ENCODE measurements at places on chromosomes 4 and X. TPM values are rescaled to one million over a fixed set of nuclear protein-coding genes. Genes with fewer than 3 reads are reported as not detected.
A peak's percentile ranks its signal among the peaks of the same experiment; 100 is the strongest.

DNA sequence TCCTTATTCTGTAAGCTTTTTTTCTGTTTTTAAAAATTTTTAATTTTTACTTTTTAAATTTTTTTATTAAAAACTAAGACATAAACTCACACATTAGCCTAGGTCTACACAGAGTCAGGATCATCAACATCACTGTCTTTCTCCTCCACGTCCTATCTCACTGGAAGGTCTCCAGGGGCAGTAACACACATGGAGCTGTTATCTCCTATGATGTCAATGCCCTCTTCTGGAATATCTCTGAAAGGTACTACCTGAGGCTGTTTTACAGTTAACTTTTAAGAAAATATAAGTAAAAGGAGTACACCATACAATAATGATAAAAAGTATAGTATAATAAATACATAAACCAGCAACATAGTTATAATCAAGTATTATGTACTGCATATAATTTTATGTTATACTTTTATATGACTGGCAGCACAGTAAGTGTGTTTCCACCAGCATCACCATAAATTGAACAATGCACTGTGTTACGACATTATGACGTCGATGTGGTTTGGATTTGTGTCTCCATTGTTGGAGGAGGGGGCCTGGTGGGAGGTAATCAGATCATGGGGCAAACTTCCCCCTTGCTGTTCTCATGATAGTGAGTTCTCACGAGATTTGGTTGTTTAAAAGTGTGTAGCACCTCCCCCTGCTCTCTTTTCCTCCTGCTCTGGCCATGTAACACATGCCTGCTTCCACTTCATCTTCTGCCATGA is 21.3 kb downstream of the IL15 start:
- DNase-seq = no peak

- DNase-seq = peak; percentile 30
Observed at GRCh38 chr4:86891762-86892635, at the start of gene C4orf36. Gene C4orf36 (minus strand): TSS chr4:86892422. CDS start chr4:86891520, 902 bp downstream.

- no peak for DNase-seq
Observed at GRCh38 chrX:119726900-119727555, 31.4 kb upstream of the SOWAHD start.

- no peak for DNase-seq
Observed at GRCh38 chr4:139768896-139769295, 103.3 kb downstream of the MGST2 start.

- no peak for DNase-seq
Observed at GRCh38 chrX:24426921-24427746, 38.0 kb upstream of the PDK3 start.

DNA sequence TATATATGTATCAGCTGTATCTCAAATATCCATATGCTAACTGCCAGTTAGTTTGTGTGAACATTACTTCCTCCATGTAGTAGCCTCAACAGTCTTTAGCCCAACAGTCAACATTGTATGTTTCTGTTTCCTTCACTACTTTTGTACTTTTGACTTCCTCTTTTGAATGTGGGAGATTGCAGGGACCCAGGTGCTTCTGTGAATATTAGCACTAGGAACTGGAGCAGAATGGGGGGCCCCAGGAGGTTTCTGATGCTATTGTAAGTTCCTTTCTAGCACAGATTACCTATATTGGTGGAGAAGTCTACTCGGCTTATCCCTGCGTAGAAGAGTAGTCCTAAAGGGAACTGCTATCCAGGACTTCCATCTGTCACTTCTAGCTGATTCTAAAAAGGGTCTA is 2.3 kb downstream of the PLAC8 start:
- no peak for DNase-seq

- DNase-seq = no peak
Observed at GRCh38 chrX:125998432-125998831, 167.7 kb downstream of the DCAF12L2 start.

DNA sequence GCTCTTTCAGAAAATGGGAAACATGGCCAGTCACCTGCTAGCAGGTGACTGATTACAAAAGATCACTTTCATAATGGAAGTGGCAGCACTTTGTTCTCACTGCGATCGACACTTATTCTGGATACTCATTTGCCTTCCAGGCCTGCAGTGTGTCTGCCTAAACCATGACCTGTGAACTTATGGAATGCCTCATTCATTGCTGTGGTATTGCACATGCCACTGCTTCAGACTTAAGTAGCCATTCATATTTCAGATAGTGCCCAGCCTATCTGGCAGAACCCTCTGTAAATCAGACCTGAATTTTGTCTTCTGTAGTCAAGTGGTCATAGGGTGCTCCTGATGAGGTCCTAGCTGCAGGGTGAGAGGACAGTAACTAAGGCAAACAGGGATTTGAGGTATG is 23.3 kb upstream of the MGST2 start:
- DNase-seq = no peak

DNA sequence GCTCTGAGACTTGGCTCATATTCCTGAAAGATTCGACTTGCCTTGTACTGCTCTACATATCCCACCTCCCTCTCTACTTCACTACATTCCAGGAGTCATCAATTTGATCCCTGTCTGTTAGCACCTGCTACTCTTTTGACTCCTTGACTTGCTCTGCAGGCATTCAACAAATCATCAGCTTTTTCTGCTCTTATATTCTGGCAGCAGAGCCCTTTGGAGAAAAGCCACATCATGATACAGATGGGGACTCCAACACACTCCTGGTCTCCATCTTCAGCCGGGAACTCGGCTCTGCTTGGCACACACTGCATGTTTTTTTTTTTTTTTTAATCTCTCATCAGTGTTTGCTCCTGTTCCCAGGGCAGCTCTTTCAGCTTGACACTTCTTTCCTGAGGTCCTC is 293.2 kb upstream of the LCORL start:
- DNase-seq = no peak

DNA sequence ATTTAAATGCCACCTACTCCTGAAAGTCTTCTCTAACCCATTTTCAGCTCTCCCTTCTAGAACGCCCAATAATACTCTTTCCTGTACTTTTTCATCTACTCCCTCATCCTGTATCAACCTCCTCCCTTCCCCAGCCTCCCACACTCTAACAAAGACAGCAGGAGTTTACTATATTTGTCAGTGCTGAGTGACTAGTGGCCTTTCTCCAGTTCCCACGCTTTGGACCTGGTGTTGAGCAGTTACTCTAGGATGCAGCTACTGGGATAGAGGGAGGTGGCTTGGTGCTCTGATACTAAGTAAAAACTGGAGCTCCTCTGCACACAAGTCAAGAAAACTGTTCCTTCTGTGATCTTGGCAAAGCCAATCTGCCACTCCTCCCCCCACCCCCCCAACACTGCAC is 36.1 kb upstream of the KLHL13 start:
- DNase-seq = no peak

DNA sequence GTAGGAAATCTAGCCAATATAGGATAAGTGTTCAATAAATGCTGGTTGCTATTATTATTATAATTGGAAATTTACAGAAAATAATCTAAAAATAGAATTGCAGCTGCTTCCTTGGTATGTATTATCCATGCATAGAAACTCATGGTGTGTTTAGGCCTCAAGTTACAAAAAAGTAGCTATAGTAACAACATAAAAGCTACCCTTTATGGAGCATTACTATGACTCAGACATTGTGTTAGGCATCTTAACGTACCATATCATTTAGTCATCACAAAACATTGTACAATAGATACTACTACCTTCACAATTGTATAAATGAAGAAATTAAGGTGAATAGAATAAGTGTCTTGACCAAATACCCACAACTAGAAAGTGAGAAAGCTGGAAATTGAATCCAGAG is 126.9 kb upstream of the NRK start:
- DNase-seq = no peak

DNA sequence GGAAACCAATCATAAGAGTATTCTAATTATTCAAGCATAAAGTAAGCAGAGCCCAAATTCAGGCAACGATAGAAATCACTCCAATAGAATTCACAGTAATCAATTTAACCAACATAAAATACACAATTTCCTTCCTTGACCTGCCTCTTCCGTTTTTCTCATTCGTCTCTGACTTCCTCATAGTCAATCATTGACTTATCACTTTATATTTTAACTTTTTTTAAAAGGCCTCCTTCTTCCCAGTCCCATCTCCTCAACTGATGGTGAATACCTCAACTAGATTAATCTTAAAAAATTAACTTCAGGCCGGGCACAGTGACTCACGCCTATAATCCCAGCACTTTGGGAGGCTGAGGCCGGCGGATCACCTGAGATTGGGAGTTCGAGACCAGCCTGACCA is 13.3 kb downstream of the CNOT6L start:
- DNase-seq = no peak

DNA sequence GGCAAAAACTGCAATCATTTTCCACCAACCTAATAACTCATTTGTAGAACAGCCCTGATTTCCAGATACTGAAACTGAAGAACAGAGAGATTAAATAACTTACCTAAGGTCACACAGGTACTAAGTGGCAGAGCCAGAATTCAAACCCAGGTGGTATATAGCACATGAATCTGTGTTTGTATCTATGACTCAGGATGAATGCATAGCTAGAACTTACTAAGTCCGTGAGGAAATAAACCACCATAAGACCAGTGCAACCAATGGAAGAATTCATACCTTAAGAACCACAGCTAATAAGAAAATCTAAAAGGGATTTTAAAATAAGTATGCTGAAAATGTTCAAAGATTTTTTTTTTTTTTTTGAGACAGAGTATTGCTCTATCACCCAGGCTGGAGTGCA is 1.5 kb upstream of the PLAC1 start:
- DNase-seq = no peak

- no peak for DNase-seq
Observed at GRCh38 chr4:158644760-158645159, 26.9 kb downstream of the C4orf46 start.

- DNase-seq = no peak
Observed at GRCh38 chr4:17165286-17165685, 266.8 kb upstream of the LDB2 start.

- DNase-seq = no peak
Observed at GRCh38 chr4:43732829-43733426, 715.7 kb downstream of the KCTD8 start.

GRCh38 chr4:52750819-52751486 is at the start of gene ERVMER34-1:
Gene ERVMER34-1 (minus strand): TSS chr4:52751425. CDS start chr4:52745520, 5,905 bp downstream.
- no peak for DNase-seq

DNA sequence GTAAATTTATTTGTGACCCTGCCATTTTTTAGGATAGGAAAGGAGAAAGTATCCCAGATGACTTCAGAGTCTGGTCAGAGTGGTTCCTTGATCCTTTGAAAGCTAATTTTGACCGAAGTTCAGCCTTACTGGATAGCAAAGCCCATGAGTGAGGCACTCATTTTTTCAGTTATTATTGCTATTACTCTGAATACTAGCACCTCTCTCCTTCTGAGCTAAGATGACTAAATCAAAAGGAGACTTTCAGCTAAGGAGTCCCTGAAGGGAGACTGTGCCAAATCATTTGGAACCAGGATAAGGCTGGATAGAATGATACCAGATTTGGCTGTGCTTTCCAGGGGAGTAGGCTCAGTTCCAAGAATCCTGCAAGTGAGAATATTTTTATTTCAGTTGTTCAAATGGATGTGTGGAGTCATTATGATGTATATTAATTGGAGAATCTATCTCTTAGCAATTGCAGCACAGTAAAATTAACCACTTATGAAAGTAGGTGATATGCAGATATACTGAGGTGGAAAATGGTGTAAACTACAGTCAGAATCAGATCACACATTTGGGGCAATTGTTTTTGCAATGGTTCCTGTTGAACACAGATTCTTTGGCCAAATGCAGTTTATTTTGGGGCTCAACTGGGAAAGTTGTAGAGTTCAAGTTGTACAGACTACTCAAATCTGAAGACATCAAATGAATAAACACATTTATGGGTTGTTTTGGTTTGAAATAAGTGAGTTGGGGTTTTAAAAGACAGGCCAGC is 1.2 kb downstream of the P2RY10 start:
- DNase-seq = no peak

DNA sequence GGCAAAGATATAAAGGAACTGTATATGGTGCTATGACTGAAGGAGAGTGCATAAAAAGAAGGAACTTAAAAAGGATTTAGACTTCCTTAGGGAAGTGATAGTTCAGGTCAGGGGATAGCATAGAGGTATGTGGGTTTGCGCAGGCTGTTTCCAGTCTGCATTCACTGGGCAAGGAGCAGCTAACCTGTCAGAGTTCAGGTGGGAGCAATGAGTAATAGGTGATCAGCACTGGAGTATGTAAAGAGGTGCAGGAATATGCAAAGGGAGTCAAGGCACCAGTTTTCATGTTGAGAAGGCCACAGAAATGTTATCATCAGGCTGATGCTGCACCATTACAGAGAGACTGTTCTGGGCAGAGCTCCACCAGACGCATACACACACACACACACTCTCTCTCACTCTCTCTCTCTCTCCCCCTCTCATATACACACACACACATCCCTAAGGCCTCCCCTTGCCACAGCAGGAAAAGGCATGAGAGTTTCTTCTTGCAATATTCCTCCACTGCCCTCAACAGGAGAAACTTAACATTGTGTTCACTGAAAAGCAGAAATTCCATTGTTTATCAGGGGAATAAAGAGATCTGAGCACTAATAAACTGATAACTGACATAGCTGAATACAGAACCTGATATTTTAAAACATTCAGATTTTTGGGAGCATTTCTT is 256.4 kb upstream of the GRID2 start:
- no peak for DNase-seq

- no peak for DNase-seq
Observed at GRCh38 chr4:161133586-161134276, 1030.1 kb downstream of the FSTL5 start.

Gene CXCL6
- total RNA-seq = not detected

Gene ZNF157
- 0.09 TPM for total RNA-seq

Gene ARX
- total RNA-seq = 2.3 TPM

Gene ENAM
- 0.20 TPM for total RNA-seq

Gene CYSLTR1
- 0.76 TPM for total RNA-seq
